ENCODE measurements at places on chromosomes 12 and 14.
A peak's percentile ranks its signal among the peaks of the same experiment; 100 is the strongest.

DNA sequence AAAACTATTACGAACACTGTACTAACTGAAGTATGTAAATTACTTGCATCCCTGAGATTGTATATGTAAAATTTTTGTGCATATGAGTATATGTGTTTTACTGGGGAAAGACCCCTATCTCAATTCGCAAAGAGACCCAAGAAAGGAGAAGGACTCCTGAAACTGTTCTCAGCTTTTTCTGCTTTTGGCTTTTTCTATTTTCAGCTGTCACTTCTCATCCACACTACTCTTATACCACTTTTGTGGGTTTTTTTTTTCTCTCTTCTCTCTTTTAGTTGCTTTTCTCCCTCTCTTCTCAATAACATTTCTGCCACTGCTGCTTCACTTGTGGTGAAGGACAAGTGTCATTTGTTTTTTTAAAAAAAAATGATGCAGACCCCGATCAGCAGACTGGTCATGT is 39.8 kb downstream of the NIN start:
- DNase-seq, result no peak

DNA sequence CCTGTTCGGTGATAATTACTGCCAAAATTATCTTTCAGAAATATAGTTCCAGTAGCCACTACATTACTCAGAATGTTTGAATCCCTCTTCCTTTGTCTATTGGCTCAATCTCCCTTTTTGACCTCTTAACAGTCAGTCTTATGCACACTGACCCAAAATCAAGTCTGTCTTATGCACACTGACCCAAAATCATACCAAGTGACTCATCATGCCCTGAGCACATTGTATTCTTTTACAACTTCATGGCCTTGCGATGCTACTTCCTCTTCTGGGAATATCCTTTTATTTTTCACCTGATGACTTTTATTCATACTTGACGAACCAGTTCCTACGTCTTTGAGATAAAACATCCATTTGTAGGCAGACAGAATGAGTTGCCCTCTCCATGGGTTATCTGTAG is 182.3 kb downstream of the NPAS3 start:
- no peak for DNase-seq

DNA sequence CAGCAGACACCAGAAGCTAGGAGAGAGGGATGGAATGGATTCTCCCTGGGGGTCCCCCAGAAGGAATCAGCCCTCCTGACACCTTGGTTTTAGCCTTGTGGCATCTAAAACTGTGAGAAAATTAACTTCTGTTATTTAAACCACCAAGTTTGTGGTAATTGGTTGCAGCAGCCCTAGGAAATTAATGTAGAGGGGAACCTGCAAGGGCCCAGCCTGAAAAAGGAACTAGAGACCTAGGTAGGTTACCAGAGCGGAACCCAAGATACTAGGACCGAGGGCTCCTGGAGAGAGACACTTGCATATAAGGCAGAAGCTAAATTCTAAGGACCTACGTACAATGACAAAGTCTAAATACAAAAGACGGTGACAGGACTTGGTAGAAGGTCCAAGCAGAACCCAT is 8.1 kb upstream of the DENND5B start:
- DNase-seq, result no peak

DNA sequence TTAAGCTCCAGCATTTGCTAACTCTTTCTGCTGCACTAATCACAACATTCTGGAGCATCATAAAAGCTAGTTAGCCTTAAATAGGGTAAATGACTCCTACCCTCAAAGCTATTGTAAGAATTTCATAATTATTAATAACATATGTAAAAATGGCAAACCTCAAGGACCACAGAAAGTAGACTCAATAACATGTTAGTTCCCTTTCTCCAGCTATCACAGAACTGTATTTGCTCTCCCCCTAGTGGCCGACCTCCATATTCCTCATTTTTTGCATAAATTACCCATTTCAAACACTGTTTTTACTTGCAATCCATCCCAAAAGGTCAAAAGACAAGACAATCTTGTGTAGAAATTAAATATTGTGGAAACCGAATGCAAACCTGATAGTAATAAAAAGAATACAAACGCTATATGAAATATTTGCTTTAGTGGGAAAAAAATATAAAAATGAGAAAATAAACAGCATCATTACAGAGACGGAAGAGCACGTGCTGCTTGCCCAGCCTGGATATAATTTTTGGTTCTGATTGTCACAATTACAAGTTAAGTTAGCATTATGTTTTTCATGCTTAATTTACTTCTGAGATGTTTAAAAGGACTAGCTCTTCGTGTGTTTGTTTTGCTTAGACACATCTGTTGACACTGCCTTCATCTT is 97.9 kb downstream of the RERGL start:
- DNase-seq, result no peak

DNA sequence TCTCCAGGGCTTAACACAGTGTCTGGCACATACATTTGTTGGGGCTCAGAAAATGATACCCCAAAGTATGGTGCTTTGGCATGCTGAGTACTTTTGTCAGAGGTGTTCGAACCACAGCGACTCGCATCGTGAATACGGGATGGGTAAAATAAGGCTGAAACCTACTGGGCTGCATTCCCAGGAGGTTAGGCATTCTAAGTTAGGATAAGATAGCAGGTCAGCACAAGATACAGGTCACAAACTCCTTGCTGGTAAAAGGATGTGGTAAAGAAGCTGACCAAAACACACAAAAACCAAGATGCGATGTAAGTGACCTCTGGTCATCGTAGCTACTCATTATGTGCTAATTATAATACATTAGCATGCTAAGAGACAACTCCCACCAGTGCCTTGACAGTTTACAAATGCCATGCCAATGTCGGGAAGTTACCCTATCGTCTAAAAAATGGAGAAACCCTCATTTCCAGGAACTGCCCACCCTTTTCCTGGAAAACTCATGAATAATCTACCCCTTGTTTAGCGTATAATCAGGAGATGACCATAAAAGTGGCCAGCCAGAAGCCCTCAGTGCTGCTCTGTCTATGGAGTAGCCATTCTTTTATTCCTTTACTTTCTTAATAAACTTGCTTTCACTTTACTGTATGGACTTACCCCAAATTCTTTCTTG is 3.3 kb upstream of the AEBP2 start:
- no peak for DNase-seq

DNA sequence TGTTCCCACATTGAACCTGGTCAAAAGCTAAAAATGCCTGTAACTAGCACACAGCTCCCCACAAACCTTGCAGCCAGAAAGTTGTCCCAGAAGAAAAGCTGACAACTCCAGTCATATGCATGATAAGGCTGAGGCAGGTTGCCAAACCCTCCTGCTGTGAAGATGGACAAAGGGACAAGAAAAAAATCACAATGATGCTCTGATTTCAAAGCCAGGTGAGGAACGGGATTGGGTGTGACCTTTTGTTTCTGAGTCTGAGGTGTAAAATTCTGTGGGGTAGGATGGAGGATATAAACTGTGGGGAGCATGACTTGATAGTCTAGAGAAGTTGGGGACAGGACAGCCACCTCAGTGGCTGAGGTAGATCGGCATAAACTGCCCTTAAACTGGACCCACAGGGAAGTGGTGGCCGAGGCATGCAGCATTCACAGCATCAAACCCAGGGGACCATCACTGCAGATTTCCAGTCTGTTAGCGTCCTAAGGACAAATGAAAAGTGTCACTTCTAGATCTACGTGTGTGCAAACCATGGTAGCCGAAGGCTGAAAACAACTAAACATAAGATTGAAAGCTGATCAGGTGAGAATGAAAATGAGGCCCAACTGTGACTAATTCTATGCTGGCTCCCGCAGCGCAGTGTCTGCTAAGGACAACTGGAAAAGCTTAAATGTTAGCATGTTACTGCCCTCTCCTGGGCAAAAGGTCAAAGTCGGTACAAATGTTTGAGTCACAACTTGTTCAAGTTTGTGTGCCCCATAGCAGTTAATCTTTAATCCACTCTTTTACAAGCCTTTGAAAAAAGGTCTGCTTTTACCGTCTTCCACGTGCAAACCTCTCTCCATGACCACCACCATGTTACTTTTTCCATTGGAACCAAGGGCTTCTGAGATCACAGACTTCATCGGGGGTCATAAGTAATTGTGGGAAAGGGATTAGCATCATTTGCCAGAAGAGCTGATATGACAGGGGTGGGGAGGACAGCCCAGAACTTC is 39.8 kb downstream of the GRIN2B start:
- peak; percentile 34 for DNase-seq

DNA sequence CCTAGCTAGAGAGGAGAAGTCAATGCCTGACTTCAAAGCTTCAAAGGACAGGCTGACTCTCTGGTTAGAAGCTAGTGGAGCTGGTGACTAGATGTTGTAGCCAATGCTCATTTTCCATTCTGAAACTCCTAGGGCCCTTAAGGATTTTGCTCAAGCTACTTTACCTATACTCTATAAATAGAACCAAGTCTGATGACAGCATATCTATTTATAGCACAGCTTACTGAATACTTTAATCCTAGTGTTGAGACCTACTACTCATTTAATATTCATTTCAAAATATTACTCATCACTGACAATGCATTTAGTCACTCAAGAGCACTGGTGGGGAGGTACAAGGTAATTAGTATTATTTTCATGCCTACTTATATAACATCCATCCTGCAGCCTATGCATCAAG is 137.2 kb upstream of the PELI2 start:
- DNase-seq, result no peak

DNA sequence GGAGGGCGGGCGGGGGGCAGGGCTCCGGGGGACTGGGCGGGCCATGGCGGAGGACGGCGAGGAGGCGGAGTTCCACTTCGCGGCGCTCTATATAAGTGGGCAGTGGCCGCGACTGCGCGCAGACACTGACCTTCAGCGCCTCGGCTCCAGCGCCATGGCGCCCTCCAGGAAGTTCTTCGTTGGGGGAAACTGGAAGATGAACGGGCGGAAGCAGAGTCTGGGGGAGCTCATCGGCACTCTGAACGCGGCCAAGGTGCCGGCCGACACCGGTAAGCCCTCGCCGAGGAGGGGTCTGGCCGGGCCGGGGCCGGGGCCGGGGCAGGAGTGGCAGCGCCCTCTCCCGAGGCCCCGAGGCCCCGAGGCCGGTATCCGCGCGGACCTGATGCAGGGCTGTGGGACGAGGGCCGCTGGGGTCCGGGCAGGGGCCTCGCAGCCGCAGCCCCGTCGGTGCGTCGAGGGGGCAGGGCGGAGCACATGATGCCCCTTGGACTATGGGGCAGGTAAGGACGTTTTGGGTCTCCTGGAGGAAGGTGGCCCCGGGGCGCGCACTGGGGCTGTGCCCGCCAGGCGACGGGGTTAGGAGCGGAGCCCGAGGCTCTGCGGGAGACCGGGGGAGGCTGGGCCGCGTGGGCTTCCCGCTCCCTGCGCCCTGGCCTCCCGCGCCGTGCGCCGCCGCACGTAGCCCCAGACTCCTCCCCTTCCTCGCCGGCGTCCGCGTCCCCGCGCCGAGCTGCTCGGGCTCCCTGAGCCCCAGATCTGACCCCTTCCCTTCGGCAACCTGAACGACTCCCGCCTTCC is at the start of gene TPI1:
TSS of gene TPI1 (plus strand) at position 119 of the 798 bp plus-strand sequence. CDS start at position 155, 36 bp downstream.
- peak; percentile 91 for DNase-seq

- no peak for DNase-seq
These were observed 57.0 kb upstream of the KRR1 start for GRCh38 chr12:75568393-75568792.

DNA sequence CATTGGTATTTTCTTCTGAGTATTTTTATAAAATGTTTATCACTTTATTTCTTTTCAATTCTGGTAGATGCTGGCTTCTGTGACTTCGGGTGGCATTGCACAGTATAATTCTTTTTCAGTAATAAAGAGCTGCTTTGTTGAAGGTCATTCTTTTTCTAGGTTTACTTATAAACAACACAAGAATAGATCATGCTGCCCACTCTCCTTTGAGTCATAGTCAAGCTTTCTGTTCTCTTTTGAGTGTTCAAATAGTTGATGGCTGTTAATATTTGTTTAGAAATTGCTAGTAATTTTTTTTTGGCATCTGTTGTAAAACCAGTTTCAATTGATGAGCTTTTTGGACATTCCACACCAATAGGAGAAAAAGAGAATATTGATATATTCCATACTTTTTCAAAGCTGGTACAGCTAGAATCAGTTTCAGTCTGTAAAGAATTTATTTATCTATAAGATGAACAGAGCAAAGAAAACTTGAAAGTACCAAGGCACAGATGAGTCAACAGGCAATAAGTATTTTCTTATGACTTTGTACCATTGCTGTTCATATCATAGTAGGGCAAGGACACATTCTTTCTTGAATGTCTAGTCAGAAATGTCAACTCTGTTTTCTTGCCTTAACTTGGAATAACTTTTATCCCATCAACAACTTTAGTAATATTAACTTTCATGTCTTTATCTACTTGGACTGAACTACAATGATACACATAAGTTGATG is 513.0 kb upstream of the SEL1L start:
- DNase-seq, result no peak

DNA sequence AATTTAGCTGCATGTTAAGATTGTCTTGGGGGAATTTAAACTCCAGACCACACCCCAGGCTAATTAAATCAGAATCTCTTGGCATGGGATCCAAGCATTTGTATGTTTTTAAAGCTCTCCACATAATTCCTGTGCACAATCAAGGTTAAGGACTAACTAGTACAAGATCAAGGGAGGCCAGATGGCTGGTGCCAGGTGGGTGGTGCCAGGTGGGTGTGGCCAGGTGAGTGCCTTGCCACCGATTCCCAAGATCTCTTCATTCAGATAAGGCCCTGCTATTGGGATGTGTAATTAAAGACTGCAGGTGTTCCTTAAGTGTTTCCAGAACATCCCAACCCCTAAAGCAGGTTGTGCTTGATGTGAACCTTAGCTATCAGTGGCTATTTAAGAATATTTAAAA is 75.1 kb downstream of the NRXN3 start:
- no peak for DNase-seq

GRCh38 chr14:96649327-96649601 is 147.1 kb downstream of the PAPOLA start:
- no peak for DNase-seq

DNA sequence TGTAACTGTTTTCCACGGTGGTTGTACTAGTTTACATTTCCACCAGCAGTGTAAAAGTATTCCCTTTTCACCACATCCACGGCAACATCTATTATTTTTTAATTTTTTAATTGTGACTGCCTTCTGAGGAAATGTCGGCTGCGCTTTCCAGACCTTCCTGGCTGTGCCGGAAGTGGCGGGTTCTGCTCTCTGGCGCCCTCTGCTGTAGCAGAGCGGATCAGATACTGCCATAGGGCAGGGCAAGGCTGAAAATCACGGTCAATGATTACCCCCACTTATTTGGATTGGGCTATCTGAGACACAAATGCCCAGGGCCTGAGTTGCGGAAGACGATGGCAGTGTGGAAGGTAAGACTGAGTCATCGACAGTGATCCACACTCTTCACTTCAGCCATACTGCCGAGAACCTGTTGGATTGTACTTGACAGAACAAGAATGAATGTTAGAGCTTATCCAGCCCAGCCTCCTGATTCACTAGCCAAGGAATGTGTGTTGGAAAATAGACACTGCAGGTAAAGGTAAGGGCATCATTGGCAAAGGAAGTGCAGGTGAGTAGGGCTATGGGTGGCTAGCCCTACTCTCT is 124.2 kb downstream of the NTF3 start:
- no peak for DNase-seq

GRCh38 chr12:127649961-127650360 is 617.0 kb upstream of the TMEM132C start:
- DNase-seq, result no peak

GRCh38 chr14:101473045-101473729 is 88.1 kb upstream of the DIO3 start:
- no peak for DNase-seq
